ENCODE measurements at places on chromosomes 4 and X.

DNA sequence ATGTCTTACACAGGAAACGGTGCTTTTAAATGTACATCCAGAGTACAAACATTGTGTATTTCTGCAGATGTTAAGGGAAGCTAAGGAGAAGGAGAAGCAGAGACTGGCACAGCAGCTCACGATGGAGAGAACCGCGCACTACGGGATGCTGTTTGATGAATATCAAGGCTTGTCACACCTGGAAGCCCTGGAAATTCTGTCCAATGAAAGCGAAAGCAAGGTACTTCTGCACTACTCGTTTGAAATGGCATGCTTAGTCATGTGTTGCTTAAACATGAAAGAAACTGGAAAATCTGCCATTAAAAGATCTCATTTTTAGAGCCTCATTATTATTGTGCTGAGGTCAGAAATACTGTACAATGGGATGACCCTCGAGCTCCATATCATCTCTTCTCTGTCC lies 47.2 kb downstream of the FAM114A1 start:
- no peak for DNase-seq

GRCh38 chr4:26780539-26780938 lies 80.1 kb upstream of the STIM2 start:
- no peak for DNase-seq

- DNase-seq, result no peak
Measured at GRCh38 chr4:159027535-159027934, 75.3 kb upstream of the RAPGEF2 start.

GRCh38 chrX:102154218-102154860 lies 1.4 kb downstream of the BEX5 start:
- DNase-seq, result no peak

DNA sequence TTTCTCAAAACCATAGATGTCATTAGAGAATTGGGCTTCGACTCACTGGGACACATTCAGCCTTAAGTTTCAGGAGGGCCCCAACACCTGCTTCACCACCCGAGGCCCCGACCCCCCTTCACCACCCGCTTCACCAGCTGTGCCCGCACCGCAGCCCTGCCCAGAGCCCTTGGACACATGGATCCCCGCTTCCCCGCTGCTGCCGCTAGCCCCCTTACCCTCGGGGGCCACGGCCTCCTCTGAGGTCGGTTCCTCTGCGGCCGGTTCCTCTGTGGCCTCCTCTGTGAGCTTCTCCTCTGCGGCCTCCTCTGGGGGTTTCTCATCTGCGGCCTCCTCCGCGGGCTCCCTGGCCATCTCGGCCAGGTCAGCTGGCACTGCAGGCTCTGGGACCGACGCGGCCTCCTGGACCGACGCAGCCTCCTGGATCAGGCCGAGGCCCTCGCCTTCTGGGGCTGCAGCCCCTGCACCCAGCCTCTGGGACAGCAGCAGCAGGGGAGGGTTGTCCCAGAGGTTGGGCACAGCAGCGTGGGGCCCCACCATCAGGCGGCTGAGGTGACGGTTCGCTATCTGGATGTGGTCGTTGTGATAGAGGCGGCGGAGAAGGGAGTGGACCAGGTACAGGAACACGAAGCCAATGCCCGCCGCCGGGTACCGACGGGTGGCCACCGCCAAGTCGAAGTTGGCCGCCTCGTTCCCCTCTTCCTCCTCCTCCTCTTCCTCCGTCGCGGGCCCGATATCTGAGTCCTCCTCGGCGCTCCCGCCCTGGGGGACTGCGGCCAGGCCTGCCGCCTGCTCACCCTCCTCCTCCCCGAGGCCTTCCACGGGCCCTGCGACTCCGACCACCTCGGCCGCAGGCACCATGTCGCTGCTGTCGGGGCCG lies 748 bp downstream of the CT47B1 start:
- DNase-seq, result no peak

GRCh38 chr4:107247738-107248137 lies 211.6 kb upstream of the DKK2 start:
- peak; percentile 12 for DNase-seq

- DNase-seq, result peak; percentile 11
Measured at GRCh38 chrX:108122748-108123147, 31.2 kb downstream of the ATG4A start.

DNA sequence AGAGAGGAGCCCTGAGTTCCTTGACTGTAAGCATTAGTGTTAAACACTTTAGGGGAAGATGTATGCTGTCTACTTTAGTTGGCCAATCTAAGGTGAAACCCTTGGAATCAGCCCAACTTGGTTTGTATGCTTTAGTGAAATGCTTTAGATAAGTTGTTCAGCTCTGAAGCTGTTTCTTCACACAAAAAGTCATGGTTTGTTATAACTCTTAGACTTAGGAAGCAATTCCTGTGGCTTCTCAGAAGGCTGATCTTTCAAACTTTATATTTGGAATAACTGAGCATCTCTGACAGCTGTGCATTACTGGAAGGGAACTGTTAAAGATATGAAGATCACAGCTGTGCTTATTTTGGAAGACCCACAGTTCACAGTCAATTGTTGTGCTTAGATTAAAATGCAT lies 714.1 kb downstream of the FAT4 start:
- no peak for DNase-seq

GRCh38 chrX:12080265-12080664 lies 58.0 kb upstream of the FRMPD4 start:
- peak; percentile 41 for DNase-seq

GRCh38 chrX:129494887-129495286 lies 28.4 kb downstream of the SMARCA1 start:
- no peak for DNase-seq

DNA sequence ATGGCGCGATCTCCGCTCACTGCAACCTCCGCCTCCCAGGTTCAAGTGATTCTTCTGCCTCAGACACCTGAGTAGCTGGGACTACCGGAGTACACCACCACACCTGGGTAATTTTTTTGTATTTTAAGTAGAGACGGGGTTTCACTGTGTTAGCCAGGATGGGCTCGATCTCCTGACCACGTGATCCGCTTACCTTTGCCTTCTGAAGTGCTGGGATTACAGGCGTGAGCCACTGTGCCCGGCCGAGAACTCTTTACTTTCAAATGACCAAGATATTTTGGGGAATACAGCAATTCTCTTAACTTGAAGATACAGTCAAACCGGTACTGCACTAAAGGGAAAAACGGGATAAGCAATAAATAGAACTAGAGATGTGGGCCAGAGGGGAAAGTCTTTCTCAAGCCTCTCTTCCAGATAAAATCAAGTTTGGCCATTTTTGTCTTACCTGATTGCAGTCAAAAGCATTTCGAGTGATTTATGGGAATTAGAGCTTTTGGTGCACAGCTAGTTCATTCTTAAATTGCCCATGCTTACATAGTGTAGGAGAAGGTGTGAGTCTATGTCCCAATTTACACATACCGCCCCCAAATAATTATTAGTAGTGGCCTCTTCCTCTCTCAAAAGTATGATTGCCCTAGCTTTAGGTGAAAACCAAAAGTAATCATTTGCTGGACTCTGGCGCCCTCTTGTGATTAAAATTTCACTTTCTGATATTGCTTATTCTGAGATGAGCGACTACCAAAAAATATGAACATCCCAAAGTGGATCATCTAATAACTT lies 53.2 kb upstream of the ABCG2 start:
- DNase-seq, result peak; percentile 70

DNA sequence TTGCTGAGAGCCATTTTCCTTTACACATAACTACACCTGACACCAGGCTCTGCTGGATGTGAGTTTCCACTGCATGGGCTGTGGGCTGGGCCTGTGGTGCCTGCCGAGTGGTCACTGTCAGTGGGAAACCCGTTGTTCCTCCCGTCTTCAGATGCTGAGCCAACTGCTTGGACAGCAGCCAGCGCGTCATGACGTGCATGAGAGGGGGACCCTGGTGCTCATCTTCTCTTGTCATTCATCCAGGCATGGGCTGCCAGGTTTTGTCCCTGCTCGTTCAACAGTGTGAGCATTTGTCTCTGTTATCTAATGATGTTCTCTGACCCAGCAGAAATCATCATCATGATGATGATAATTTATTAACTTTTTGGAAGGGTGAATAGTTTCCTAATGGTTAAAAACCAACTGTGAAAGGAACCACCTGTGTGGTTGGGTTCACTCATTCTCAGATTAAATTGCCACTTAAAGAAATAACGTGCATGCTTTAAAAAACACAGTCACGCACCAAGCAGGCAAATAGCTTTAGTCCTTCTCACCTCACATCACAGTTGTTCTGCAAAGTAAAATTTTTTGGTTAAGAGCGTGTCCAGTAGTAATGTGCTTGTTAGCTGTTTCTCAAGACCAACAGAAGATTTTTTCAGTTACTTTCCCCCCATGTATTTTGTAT lies 19.9 kb upstream of the CLDN34 start:
- DNase-seq, result no peak

GRCh38 chr4:86450861-86451260 lies 91.0 kb upstream of the MAPK10 start:
- DNase-seq, result no peak

GRCh38 chr4:142405021-142405694 lies 440.9 kb downstream of the INPP4B start:
- peak; percentile 24 for DNase-seq

GRCh38 chrX:108735091-108735678 lies 1.2 kb downstream of the IRS4 start:
- no peak for DNase-seq

GRCh38 chr4:163166041-163166579 lies 580 bp downstream of the NAF1 start:
- DNase-seq, result peak; percentile 75

DNA sequence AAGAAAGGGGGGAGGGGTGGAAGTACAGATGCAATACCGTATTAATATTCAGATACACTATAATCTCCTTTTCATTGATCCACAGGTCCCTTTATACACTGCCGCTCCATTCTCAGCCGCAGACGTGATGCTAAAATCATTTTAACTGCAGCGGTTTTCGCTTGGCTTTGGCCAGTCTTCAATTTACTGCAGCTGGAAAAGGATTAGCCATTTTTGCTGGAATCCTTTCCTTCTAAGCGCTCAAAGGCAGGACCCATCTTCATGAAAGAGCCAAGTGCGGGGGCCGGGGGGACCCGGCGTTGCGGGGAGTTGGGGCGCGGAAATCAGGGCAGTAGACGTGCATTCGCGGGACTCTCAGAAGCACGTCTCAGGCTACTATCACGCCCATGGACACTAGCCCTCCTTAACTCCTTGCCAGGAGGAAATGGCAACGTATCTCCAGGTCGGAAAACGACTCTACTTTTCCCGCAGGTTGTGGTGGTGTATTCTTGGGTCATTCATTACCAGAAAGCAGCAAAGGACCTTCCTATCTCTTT lies 1.7 kb upstream of the PCDH10 start:
- no peak for DNase-seq

DNA sequence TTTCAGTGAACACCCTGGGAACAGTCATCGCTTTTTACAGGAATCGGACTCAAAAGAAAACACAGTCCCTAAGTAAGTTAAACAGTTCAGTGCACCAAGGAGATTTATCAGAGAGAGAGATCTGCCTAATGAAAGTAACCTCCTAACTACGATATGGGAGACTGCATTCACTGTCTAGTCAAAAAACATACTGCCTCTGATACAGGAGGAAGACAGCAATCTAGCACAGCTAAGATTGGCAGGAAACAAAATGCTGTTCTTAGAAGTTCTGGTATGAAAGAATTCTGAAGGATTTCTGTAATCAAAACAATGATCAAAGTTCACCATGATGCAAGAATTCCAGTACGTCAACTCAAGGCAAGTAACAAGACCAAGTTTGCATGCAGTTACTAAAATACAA lies 92.8 kb downstream of the MAML3 start:
- DNase-seq, result no peak

GRCh38 chrX:74613370-74614092 lies 893 bp downstream of the RLIM start:
- peak; percentile 24 for DNase-seq

DNA sequence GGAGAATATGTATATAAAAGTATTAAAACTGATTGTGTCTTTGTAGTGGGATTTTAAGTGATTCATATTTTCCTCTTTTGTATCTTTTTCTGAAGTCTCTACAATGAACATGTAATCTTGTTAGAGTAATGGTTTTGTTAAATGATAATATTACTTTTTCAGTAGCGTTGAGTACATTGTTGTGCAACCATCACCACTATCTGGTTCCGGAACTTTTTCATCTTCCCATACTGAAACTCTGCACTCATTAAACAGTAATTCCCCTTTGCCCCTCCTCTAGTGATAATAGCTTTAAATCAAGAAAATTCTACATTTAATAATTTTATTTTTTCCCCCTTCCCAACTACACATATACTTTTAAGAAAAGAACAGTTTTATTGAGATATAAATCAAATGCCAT lies 23.3 kb downstream of the SHROOM3 start:
- DNase-seq, result no peak

- no peak for DNase-seq
Measured at GRCh38 chrX:18793601-18794089, 86.2 kb downstream of the PPEF1 start.
